ENCODE measurements at places on chromosomes 2 and 18.

GRCh38 chr2:109614715-109615636 lies 812 bp downstream of the SOWAHC start:
- no peak for DNase-seq

GRCh38 chr2:146579147-146579930 lies 1265.5 kb upstream of the ACVR2A start:
- no peak for DNase-seq

DNA sequence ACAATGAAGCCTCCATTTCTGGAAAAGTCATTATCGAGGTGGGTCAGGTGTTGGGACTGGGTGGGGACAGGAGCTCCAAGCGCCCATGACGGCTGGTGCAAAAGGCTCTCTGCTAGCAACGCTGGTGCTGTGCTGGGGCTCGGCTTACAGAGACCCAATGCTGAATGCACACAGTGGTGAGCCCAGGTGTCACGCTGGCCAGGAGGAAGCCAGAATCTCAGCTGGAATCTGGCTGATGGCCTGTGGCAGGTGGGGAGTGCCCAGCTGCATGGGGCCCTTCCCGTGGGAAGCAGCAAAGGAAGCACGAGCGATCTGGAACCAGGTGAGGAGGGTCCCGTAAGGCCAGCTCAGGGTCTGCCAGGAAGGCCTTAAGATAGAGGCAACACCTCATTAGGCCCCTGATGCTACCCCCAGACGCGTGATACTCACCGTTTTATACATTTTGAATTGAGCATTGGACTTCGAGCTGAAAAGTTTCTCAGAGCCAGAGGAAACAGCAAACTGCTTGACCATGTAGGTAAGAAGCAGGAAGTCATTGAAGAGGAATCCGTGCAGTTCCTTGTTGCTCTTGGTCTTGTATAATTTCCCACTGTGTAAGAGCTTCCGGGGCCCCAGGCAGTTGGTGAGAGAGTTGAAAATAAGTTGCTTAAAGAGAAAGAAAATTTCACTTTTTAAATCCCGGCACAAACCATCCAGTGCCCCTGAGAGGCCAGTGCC lies 34.7 kb downstream of the FAM228A start:
- DNase-seq, result no peak

- DNase-seq, result no peak
Measured at GRCh38 chr2:64463781-64464180, 9.8 kb downstream of the LGALSL start.

DNA sequence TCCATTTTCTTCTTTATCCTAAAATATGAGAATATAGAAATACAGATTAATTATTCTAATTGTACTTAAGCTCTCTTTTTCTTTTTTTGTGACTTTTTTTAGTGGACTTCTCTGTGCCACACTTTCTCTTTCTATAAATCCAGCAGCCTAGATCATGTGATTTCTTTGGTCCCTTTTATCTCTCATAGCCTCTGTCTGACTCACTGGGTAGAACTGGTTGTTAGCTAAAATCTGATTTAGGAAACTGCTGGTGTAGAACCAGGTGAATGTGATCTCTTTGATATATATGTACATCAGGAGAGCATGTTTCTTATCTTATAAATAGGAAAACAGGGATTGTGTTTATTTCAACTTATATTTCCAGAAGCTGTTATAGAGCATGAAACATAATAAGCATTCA lies 54.9 kb downstream of the VRK2 start:
- DNase-seq, result no peak

- DNase-seq, result no peak
Measured at GRCh38 chr2:19592197-19592596, 233.8 kb upstream of the OSR1 start.

DNA sequence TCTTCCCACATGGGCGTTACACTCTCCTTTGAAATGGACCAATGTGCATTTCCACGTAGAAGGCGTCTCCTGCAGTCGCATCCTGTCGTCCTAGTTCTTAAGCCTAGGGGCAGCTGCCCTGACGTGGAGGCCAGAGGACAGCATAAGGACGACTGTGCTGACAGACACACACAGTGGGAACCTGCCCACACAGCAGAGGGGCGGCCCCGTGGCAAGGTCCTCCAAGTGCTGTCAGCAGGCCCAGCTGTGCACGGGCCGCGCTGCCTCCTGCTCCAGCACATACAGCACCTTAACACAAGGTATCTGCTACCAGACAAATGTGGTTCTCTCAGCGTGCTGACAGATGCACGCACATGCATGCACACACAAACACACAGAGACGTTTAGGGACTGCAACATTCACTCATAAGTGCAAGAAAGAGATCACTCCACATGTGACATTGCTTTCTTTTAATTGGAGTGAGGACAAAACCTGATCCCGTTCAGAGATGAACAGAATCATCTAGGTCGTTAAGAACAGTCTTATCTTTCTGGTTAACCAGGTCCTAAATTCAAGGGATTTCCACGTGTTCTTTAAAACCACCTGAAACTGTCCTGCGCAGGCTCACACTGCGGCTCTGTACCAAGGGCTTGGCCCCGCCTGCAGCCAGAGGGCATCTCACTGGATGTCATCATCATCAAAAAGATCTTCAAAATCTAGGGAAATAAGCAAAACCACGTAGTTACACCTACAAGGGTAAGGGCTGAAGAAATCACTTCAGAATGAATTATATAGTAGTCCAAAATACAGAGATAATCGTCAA lies 5.5 kb downstream of the COPS9 start:
- no peak for DNase-seq

- no peak for DNase-seq
Measured at GRCh38 chr2:174569678-174570077, 27.9 kb downstream of the WIPF1 start.

GRCh38 chr2:170932948-170933347 lies 3.9 kb downstream of the GORASP2 start:
- no peak for DNase-seq

DNA sequence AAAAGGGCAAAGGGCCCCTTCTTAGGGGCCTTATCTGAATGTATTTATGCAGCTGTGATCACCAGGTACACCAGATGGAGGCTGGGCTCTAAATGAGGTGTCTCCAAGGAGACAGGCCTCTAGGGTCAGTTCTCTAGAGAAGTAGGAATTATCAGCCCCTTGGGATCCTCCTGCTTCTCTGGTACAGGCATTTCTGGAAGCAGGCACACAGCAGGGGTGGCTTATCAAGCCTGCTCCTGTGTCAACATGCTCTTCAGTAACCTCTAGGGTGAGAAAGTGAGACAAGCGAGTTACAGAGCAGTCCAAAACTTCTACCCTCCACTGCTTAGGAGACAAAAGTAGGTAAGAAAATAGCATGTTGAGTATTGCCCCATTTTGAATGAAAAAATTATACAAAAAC lies 13.8 kb downstream of the TPGS2 start:
- no peak for DNase-seq

DNA sequence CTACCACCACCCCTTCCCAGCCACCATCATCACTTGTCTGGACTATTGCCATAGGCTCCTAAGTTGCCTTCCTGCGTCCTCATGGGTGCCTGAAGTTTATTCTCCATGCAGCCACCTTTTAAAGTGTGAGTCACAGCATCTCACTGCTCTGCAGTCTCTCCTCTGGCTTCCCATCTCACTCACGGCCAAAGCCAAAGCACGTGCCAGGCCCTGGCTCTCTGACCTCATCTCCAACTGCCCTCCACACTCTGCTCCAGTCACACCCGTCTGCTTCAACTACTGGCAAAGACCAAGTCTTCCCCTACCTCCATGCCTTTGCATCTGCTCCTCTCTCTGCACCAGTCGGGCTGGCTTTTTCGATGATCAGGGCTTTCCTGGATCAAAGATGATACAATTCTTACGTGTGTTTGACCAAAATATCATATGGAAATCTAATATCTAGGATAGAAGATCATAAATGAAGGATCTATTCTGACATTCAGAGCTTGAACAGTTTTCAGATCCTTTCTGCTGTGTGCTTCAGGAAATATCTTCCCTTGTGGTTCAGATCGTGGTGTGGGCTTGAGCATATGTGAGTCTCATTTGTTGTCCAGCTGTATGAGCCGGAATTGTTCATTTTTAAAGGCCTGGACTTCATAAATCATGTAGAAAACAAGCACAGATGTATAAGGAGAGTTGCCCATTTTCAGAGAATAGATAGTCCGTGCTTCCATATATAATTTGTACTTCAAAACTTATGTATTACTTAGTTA lies 175.6 kb downstream of the PRKCE start:
- DNase-seq, result no peak

DNA sequence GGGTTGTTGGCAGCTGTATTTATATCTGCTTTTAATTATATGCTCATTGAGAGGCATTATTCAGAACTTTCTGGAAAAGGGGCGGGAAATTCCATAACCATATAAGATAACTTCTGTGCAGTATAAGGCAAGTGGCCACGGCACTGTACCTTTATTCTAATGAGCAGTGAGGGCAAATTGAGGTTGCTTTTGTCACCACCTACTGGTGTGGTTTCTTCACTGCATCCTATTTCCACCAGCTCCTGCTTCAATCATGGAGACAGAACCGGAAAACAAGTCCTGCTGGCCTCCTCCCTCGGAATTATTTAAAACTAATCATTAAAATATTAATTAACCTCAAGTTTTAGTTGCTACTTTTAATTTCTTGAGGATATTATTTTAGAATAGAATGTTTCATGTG lies 759.4 kb downstream of the CBLN2 start:
- no peak for DNase-seq

- DNase-seq, result no peak
Measured at GRCh38 chr2:57850415-57851130, 196.0 kb upstream of the VRK2 start.

DNA sequence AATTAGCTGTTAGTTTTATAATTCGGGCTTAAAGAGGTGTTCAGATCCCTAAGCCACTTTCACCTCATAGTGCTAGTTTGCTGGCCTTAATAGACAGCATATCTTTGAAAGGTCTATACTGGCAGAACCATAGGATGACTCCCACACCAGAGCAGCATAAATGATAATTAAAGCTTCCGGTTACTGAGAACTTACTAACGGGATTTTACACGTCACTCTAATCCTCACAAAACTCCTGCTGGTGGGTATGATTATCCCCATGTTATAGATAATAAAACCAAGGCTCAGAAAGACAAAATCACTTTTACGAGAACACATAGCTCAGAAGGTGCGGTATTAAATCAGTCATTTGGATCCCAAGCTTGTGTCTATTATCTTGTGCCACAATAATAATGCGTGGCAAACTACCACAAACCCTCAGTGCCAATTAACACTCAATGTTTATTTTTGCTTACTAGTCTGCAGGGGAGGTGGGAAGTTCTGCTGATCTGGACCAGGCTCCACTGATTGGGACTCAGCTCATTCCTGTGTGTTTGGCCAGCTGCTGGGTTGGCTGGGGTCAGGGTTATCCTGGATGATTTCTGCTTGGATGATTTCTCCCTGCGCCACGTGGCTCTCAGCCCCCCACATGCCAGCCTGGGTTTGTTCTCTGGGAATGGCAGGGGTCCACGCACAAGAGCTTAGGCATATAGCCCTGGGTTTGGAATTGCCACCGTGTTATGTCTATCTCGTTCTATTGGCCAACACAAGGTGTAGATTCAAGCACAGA lies 62.3 kb downstream of the TRIB2 start:
- no peak for DNase-seq

- no peak for DNase-seq
Measured at GRCh38 chr18:68164909-68165308, 550.0 kb downstream of the TMX3 start.

DNA sequence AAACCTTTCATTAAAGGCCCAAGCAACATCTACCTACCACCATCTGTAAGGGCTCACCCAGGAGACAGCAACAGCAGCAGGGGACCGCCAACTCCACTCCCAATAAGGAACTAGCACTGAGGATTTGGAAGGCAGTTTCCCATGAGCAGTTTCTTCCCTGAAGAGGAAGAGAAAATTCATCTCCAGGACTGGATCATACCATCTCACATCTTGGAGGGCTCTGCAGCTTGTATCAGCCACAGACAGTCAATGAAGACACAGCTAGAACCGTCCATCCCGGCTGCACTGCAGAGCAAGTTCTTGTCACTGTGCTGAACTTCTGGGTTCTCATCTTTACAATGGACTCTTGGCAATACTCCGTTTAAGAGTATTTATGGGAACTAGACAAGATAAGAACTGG lies 2.8 kb upstream of the GYPC start:
- DNase-seq, result no peak

DNA sequence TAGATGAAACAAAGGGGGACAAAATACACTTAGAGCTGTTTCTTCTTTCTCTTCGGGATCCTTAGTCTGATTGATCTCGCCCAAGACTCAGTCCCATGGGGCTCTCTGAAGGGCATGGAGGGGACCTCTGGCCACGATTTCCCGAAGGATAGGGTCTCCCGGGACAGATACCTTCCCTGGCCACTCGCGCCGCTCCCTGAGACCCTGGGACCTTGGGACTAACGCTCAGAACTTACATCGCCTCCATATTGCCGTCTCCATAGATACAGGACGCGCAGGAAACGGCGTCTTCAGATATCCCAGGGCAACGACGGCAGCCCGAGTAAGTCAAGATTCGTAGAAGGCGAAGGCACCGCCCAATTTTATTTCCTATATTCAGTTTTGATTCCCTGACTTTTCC lies at the start of gene CFAP65:
CFAP65 (minus strand) TSS at position 265 of the 400 bp plus-strand sequence. CDS start 2,468 bp downstream, outside the sequence.
- peak; percentile 13 for DNase-seq

- no peak for DNase-seq
Measured at GRCh38 chr2:47204691-47205090, 49.6 kb upstream of the STPG4 start.

DNA sequence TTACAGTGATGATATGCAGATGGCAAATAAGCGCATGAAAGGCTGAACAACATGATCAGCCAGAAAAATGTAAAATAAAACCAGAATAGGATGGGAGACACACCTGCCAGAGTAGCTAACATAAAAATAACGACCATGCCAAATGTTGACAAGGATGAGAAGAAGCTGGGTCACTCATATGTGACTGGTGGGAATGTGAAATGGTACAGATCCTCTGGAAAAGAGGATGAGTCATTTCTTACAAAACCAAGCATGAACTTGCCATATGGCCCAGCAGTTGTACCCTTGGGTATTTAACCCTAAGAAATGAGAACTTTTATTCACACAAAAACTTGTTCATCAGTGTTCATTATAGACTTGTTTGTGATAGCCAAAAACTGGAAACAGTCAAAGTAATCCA lies 143.8 kb downstream of the SH3BP4 start:
- no peak for DNase-seq

DNA sequence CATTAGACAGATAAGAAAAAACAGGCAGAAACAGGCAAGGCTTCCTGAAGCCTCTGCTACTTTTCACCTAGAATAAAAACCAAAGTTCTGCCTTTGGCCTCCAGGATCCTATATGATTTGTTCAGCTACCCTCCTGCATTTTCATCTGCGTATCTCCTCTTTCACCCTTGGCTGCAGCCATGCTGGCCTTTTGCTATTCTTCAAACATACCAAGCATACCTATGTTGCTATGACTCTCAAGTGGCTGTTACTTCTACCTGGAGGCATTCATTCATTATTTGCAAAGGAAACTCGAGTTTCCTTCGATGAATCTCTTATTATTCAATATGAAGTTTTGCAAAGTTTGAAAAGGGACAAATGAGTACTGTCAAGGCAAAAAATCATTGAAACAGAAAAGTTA lies 106.4 kb upstream of the HNMT start:
- DNase-seq, result no peak

- no peak for DNase-seq
Measured at GRCh38 chr2:119718501-119719260, 39.7 kb downstream of the TMEM177 start.

GRCh38 chr2:141570474-141571131 lies 560.2 kb downstream of the LRP1B start:
- no peak for DNase-seq

GRCh38 chr2:174198846-174199564 lies 49.3 kb downstream of the OLA1 start:
- DNase-seq, result no peak

Data from hypothalamus (tissue), 51 donors.